Hematopoietic multipotent progenitor cell treated with erythropoietin and hydrocortisone succinate and interleukin-3 and kit ligand, for 8 days (in vitro differentiated cells): ENCODE measurements at places on chromosomes 16 and 17.

GRCh38 chr17:64781014-64781756 is 119.1 kb upstream of the SMURF2 start:
- DNase-seq, result peak; percentile 28

DNA sequence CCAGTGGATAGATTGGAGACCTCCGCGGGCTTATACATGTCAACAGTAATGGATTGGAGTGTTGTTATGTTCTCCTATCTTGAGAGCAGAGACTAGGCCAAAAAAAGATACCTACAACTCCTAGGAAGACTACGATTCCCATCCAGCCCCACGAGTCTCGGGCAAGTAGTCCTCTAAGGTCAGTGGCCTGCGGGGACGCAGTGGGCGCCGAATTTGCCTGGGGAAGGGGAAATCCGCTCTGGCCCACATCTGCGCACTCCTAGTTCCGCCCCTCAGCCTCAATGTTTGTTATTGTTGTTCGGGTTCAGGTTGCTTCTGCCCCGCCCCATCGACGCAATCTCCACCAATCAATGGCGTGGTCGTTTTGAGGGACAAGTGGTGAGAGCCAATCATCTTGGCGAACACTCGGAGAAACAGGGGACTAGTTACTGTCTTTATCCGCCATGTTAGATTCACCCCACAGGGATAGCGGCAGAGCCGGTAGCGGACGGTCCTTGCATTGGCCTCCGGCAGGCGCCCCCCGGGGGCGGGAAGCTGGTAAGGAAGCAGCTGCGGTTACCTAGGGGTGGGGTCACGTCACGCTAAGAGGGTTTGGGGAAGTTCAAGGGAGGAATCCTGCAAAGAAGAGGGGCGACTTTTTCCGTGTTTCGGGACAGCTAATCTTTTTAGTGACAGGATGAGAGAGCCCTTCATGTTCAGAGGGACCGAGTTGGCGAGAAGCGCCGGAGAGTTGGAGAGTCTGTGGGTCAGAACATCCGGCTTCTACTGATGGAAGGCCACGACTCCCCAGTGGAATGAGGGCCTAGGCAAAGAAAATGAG is at the start of gene NBR1:
TSS of gene NBR1 (plus strand) at position 449 of the 820 bp plus-strand sequence. CDS start 4,586 bp downstream, outside the sequence.
- peak; percentile 100 for DNase-seq

GRCh38 chr17:40056379-40057015 is 2.3 kb upstream of the MED24 start:
- peak; percentile 22 for DNase-seq

DNA sequence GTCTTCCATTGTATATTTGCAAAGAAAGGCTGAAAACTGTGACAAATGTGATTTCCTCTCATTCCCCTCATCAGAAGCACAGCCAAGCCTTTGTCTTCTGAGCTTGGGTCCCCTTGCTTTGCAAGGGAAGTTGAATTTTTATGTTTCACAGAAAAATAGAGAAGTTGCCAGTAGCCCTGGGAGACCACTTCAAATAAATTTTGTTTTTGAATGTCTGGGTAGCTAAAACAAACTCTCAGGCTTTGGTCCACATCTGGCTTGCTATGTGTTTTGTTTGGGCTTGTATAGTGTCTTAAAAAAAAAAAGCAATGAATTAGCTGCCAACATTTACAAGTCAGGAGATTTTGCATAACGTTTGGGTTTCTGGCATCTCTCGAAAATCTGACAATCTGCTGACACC is 24.1 kb downstream of the PIK3R6 start:
- DNase-seq, result no peak

DNA sequence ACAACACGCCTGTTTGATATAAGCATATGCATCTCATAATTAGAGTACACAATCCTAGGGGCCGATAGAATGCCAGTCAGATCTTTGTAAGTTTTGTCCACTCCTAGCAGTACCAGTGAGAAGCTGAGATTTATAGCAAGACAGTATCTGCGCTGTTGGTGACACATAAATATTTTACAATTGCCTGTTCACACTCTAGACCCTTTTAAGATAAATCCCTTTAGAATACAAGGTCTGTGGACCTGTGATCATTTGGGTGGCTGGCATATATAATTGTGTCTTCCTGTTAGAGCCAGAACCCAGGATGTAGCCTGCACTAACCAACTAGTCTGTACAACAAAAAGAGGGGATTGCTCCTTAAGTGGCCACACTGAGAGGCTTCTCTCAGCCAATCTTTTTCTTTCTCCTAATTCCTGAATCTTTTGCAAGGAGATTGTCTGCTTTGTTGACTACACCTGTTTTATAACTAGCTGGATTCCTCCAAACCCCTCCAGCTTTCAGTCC is 74.7 kb downstream of the WIPI1 start:
- no peak for DNase-seq

- no peak for DNase-seq
These were observed 121.2 kb downstream of the ANKFN1 start for GRCh38 chr17:56274491-56274890.

- no peak for DNase-seq
These were observed 30.4 kb downstream of the TRAF4 start for GRCh38 chr17:28774206-28774605.

DNA sequence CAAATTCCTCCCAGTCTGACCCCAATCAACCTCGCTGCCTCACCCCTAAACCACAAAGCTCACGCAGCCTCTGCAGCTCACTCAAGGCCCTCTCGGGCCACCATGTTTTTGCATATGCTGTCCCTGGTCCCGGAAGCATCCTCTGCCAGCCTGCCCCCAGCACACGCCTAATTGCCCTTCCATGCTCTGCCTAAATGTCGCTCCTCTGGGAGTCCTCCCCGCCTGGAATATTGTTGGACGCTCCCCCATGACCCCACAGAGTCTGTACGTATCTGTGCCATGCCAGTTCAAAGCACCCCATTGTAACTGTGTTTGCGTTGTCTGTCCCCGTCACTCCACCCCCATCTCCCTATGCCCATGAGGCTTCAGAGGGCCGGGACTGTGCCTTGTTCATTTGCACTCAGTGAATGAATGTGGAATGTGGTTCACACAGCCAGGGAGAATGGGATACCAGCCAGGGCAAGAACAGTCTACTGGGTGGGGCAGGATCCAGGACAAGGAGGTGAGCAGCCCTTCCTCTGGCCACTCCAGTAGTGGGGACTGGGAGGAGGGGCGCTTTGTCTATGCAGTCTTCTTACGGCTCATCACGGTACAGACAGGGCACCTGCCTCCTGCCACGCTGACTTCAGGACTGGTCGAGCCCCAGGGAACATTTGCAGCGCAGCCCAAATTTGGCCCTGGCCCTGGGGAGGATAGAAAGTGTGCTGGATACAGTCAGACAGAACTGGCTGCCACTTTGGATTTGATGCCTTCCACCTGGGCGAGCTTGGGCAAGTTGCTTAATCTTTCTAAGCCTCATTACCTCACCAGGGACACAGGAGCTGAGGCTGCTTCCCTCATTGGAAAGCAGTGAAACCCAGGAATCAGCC is 48.5 kb downstream of the NOS2 start:
- DNase-seq, result no peak

DNA sequence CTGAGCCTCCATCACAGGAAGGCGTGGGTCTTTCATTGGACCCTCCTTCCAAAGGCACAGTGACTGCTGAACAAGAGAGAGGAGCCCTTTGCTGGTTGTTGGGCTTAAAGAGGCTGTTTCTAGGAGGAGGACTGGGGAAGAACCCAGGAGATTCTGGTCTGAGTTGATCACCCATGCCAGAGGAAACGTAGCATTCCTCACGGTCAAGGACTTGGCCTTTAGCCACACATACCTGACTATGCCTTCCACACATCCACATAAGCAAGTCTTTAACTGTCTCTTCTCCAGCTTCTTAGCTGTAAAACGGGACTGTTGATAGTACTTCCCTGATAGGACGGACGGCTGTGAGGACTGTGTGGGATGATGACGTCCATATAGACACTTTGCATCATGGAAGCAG is 149.8 kb upstream of the IRX3 start:
- DNase-seq, result no peak

DNA sequence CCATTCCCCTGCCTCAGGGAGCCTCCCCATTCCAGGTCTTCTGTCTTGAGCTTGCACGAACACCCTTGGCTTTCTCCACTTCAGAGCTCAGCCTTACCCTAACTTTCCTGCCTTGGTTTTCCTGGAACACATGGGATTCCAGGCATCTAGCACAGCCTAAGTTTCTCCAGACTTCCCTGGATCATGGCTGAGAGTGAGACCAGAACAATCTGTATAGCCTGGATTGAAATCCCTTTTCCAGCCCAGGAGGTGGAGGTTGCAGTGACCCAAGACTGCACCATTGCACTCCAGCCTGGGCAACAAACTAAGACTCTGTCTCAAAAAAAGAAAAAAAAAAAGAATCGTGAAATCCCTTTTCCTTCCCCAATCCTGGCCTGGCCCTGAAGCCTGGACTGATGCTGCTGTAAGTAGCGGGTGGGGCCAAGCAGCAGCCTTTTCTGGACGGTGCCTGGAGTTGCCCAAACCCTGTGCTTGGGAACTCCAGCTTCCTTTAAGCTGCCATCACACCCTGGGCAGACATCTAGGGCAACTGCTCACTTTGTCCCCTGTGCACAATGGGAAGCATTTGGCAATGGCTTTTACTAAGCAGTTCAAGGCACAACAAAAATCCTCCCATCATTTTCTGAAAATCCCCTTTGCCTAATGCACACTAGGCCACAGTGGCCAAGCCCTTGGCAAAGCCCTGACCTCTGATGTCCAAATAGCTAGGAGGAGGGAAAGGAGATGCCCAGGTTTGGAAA is 12.0 kb upstream of the SLC16A5 start:
- DNase-seq, result no peak

DNA sequence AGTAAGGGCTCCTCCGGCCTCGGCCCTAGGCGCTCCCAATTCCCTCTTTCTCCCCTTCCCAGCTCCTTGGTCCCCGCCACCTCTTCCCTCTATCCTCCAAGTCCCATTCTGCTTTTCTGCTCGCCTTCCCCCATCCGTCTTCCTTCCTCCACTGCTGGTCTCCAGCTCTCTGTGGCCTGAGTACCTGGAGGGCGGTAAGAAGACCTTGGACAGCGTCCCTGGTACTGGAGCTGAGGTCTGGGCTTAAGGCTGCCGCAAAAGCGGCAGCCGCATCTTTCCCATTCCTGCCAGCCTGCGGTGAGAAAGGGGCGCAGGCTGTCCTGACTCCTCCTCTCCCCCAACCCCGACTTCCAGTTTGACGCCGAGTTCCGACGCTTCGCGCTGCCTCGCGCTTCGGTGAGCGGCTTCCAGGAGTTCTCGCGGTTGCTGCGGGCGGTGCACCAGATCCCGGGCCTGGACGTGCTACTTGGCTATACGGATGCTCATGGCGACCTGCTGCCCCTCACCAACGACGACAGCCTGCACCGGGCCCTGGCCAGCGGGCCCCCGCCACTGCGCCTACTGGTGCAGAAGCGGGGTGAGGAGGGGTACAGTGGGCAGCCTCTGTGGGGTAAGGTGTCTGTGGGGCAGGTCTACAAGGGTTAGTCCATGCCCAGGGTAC is 471 bp downstream of the PARD6A start:
- peak; percentile 33 for DNase-seq

DNA sequence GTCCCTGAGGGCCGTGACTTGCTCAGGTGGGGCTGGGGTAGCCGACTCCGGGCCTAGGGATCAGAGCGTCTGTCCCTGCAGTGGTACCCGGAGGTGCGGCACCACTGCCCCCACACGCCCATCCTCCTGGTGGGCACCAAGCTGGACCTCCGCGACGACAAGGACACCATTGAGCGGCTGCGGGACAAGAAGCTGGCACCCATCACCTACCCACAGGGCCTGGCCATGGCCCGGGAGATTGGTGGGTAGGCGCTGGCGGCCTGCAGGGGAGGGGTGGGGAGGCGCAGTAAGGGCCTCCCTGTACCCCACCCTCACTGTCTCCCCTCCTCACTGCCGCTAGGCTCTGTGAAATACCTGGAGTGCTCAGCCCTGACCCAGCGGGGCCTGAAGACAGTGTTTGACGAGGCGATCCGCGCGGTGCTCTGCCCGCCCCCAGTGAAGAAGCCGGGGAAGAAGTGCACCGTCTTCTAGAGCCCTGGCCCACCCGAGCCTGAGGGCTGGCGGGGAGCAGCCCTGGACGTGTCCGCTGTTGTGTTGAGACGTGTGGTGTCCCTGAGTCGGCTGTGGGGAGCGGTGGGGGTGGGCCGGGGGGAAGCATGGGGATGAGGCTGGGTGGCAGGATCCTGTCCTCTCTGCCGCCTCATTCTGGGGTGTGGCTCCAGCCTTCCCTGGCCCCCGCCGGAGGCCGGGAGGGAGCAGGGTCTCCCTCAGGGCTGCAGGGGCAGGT is 2.0 kb downstream of the RAC3 start:
- no peak for DNase-seq

DNA sequence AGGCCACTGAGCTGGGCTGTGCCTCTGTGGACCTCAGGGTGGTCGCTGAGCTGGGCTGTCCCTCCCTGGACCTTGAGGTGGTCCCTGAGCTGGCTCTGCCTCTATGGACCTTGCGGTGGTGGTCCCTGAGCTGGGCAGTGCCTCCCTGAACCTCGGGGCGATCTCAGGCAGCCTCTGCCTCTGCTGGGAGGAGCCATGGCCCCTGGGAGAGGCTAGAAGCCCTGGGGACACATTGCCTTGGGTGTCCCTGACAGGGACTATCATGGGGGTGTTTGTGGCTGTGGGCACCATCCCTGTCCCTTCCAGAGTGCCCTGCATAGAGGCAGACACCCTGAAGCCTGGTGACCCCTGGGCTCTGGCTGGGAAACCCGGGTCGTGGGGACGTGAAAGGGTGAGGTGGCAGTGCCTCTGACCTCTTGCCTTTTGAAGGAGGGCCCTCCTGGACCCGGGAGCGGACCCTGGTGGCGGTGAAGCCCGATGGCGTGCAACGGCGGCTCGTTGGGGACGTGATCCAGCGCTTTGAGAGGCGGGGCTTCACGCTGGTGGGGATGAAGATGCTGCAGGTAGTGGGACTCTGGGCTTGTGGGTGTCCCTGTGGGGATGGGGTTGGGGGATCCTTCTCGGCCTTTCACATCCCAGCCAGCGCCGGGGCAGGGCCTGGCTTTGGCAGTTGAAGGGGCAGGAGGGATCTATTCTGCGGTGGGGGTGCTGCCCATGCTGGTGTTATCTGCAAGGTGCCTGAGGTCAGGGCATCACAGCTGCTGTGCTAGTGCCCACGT is 1.8 kb downstream of the NME4 start:
- DNase-seq, result peak; percentile 64

DNA sequence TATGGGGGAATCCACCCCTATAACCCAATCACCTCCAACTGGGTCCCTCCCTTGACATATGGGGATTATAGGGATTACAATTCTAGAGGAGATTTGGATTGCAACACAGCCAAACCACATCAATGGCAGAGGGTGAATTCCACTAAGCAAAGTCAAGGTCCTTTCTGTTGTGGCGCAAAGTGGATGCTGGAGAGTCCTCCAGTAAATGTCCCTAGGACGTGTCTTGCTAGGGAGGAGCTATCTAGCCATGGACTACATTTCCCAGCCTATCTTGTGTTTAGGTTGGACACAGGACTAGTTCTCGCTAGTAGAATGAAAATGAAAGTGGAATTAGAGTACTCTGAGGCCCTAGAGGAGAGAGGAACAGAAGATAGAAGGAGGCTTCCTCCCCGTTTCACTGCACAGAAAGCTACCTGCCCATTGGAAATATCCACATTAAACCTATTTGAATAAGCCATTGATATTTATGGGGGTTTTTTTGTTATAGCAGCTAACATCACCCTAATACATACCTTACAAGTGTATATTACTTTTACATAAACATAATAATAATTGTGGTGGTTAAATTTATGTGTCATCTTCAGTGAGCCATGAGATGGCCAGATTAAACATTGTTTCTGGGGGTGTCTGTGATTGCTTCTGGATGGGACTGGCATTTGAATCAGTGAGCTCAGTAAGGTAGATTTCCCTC is 56.7 kb upstream of the ERCC4 start:
- DNase-seq, result no peak
